ENCODE measurements at places on chromosomes 5 and 9.

DNA sequence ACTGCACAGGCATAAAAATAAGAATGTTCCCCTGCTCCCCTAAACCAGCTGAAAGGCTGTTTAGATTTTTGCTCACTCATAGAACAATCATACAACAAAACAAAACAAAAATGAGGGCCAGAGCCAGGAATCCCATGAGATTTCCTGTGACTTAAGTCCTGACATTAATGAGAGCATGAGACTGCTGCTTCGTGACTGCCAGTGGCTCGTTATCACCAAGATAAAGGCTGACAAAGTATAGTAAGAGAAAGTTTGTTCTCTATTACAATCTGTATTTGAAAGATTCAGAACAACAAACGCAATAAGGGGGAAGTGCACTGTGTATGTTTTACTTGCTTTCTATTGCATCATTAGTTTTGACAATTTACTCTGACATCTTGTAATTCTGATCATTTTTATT is 837.1 kb upstream of the C9orf72 start:
- H3K27ac ChIP-seq: no peak overlapping the region
- no peaks in the 10 kb centered on the region for H3K36me3 ChIP-seq
- peaks cover 8% of the 10 kb centered on the region for H3K4me1 ChIP-seq
- H3K27me3 ChIP-seq: peaks cover 2% of the 10 kb centered on the region
- no peak overlapping the region for H3K4me3 ChIP-seq
- DNase-seq: peak; percentile 18

- peaks cover 27% of the 10 kb centered on the region for H3K4me1 ChIP-seq
- H3K27ac ChIP-seq: no peak overlapping the region
Measured at GRCh38 chr5:142314109-142314508, 10.7 kb downstream of the SPRY4 start.

DNA sequence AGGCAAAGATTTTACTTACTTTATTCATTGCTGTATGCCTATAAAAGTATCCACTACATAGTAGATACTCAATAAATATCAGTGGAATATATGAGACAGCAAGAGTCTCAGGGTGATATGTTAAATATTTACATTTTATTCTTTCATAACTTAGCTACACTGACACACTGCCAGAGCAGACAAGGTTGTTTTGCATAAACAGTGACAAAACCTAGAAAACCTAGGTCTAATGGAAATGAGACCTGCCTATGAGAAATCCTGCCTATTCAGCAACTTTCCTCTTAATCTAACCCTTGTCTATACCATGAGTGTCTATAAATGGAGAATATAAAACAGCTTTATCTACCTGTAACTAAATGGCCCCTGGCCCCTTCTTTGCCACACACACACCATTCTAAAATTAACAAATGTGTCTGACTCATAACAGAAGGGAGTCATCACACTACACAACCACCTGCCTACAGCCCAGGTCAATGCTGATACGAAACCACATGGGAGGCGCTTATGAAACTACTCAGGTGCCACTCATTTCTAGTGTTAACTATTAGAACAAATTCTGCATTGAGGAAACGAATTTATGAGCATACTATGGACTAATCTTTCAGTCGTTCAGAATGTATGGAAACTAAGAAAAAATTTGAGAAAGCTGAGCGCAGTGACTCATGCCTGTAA is 60.3 kb downstream of the UBAP2 start:
- H3K4me1 ChIP-seq: no peaks in the 10 kb centered on the region
- no peak for DNase-seq
- no peak overlapping the region for H3K4me3 ChIP-seq
- no peak overlapping the region for H3K27ac ChIP-seq
- H3K36me3 ChIP-seq: peaks cover 14% of the 10 kb centered on the region

DNA sequence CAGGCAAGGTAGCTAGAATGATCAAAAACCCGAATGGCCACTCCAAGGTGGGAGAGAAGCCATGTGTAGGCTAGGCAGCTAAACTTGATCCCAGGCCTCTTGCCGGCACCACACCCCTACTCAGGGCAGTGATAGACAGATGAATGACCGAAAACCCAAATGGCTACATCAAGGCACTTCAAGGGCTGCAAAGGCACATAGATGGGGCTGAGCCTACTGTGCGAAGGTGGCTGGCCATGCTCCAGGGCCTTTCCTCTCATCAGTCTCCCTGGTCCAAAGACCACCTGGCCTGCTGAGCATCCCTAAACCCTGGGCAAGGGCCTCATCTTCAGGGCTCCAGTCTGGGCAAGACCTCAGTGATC is 3.7 kb upstream of the TIFAB start:
- no peaks in the 10 kb centered on the region for H3K36me3 ChIP-seq
- H3K27ac ChIP-seq: no peak overlapping the region
- DNase-seq: no peak
- no peaks in the 10 kb centered on the region for H3K4me1 ChIP-seq

DNA sequence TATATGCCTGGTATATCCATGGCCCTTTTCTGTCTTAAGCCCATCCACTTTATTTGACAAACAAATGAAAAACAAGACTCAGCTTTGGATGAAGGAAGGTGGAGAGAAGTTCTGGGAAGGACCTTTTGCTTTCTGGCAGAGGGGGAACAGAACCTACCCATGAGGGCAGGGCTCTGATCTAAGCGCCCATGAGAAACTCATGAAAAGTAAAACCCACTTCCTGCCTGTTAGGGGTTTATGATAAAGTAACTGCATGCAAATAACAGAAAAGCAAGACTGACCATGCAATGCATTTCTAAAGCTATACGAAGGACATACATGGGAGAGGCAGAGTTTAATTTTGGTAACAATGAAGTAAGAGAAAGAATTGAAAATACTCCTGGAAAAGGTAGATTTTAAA is 181.9 kb upstream of the ADRA1B start:
- no peaks in the 10 kb centered on the region for H3K27me3 ChIP-seq
- no peak for DNase-seq
- H3K36me3 ChIP-seq: no peaks in the 10 kb centered on the region
- H3K27ac ChIP-seq: no peak overlapping the region
- H3K4me3 ChIP-seq: no peak overlapping the region
- no peaks in the 10 kb centered on the region for H3K4me1 ChIP-seq

Measured in cardiac muscle cell (in vitro differentiated cells and primary cell).